NCI-H460 (cell line): ENCODE measurements at places on chromosomes 4 and X.

- DNase-seq, result no peak
Observed at GRCh38 chr4:86791126-86791525, 58.1 kb downstream of the SLC10A6 start.

DNA sequence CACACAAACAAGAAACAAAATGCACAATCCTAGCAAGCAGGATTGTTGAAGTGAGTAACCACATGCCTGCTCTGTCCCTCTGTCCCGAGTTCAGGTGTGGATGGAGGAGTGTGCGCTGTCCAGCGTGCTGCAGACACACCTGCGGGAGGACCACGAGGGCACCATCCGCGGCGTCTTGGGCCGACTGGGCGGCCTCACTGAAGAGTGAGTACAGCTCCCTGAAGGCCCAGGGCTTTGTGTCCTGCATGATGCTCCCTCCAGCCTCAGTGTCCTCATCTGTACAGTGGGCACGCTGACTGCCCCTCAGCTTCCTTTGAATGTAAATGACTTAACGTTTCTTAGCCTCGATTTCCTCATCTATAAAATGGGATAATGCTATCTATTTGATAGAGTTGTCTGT lies 82.5 kb downstream of the EVC start:
- DNase-seq, result no peak

DNA sequence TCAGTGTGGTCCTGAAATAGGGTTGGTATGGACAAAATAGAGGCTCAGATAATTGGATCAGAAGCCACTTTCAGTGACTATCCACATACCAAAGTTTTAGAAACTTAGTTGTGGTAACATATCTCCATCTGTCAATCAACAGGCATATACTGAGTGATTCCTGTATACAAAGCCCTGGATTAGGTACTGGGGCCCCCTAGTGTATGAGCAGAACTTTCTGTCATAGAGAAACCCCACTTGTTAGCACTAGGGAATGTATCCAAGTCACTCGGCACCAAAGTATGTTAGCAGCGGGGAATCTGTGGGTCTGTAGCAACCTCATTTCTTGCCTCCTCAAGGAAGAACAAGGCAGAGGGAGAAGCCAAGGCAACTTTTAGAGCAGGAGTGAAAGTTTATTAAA lies 50.7 kb downstream of the MAP7D3 start:
- peak; percentile 37 for DNase-seq

DNA sequence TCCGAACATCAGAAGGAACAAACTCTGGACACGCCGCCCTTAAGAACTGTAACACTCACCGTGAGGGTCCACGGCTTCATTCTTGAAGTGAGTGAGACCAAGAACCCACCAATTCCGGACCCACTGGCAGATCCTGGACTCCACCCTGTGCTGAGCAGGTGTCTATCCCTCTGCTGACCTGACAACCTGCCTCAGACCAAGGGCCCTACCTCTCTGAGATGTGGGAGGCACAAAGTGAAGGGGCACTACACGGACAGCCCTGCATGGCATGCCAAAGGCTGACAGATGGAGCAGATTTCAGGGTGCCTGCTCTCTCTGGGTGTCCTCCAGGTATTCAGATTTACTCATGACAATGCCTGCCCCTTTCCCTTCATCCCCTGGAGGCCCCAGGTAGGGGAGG lies 14.0 kb upstream of the HSFX1 start:
- DNase-seq, result no peak

- DNase-seq, result peak; percentile 30
Observed at GRCh38 chrX:149286940-149287349, 218.2 kb downstream of the IDS start.

DNA sequence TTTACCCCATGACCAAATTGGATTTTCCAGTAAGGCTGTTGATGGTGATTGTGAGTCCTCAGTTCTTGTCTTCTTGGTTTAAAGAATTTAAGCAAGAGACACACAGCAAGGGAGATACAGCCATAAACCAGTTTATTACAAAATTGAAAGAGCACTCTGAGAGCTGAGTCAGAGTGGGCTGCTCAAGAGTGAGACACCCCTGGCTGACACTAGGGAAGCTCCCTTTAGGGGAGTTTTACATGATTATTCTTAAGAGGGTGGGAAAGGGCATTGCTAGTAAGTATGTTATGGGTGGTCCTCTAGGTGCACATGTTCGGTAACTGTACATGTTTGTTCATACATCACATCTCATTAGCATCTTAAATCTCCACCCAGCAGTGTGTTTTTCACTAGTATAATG lies 18.8 kb upstream of the ZNF81 start:
- DNase-seq, result no peak

GRCh38 chr4:80189581-80189955 lies 7.7 kb upstream of the PRDM8 start:
- no peak for DNase-seq

GRCh38 chr4:15936495-15936894 lies 2.0 kb downstream of the FGFBP1 start:
- no peak for DNase-seq

DNA sequence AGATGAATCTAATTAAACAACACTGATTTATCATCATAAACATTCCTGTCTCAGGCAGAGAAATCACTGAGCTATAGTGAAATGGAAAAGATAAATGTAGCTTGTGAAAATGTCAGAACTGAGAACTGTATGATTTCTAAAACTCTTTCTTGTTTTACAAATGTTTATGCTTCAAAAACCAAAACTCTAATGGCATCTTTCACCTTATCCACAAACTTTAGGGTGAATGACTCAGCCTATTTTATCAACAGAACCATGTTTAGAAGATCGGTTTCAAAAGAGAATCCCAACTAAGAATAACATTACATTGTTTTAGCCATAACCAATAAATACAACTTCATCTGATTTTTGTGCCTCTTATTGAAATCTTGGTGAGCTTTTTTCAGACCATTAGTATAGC lies 21.4 kb downstream of the NKX6-1 start:
- DNase-seq, result no peak

- peak; percentile 64 for DNase-seq
Observed at GRCh38 chrX:1581132-1581531, 10.3 kb upstream of the AKAP17A start.

GRCh38 chr4:3874525-3875110 lies 108.4 kb downstream of the ADRA2C start:
- no peak for DNase-seq

DNA sequence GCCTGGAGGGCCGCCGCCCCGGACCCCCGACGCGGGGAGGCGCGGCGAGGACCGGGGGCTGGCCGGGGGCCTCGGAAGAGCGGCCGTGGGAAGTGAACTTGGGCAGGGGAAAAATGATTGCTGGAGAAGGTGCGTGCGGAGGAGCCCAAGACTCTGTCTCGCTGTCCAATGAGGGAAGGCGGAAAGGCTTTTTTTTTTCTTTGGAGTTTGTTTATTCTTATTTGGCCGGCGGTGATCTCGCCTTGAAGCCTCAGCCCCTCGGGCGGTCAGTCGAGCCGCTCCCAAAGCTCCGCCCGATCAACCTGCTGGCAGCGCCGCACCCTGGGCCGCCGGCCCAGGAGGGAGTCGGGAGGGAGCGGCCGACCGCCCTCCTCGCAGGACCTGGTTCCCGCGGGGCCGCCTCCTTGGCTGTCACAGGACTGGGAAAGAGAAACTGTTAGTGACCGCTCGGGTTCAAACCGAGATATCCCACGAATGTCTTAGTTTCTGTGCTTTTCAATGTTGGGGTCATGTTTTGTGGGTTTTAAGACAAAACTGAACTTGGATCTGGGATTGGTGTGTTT lies 2.5 kb downstream of the CPEB2 start:
- no peak for DNase-seq

DNA sequence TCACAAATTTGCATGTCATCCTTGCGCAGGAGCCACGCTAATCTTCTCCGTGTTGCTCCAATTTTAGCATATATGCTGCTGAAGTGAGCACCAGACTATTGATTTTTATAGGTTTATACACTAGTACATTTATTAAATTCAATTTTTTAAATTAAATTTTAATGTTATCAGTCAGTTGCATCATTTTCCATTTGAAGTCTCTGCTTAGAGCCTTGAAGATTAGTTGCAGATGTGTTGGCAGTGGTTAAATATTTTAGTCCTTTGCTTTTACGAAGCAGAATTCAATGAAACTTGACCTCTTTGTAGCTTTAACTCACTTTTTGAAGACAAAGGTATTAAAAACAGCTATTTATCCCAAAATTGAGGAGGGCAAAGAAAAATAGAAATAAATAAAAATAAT lies 16.5 kb downstream of the TRAPPC11 start:
- DNase-seq, result no peak

- no peak for DNase-seq
Observed at GRCh38 chrX:130498653-130499274, 97.0 kb downstream of the RBMX2 start.

GRCh38 chrX:71859637-71860036 lies 51.0 kb upstream of the NHSL2 start:
- DNase-seq, result peak; percentile 33

DNA sequence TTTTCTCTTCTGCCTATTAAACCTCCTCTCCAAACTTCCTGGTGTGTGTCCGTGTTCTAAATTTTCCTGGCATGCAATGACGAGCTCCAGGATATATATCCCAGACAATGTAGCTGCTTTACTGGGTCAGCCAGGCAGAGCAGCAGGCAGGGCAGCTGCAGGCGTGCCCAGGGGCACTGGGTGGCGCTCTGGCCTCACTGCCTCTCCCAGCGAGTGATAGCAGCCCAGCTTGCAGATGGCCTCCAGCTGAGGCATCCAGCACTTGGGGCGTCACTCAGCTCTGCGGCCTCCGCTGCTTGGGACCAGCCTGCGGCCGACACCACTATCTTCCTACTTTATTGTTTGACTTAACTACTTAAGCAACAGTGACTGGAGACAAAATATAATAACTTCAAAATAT lies 23.0 kb upstream of the UBA6 start:
- no peak for DNase-seq

DNA sequence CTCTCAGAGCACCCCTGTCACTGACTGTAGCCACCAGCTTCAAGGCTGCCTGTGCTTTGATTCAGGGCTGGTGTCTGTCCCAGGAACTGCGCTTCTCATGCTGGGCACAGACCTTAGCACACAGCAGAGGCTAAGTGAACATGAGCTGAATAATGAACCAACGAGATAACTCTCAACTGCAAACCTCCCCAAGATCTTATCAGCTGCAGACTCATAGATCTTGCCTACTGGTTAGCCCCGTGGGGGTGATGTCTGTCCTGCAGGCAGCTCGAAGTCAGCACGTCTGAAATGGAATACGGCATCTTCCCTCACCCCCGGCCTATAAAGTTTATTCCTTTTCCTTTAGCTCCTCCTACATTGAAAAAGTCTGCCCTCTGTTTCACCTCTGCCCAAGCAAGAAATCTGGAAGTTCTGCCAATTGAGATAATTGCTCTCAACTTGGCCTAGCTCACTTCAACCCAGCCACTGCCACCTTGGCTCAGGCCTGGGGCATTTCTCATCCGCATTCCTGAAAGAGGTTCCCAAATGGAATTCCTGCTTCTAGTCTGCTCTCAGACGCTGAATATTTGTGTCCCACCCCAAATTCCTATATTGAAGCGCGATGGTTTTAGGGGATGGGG lies 73.7 kb downstream of the GATB start:
- no peak for DNase-seq

DNA sequence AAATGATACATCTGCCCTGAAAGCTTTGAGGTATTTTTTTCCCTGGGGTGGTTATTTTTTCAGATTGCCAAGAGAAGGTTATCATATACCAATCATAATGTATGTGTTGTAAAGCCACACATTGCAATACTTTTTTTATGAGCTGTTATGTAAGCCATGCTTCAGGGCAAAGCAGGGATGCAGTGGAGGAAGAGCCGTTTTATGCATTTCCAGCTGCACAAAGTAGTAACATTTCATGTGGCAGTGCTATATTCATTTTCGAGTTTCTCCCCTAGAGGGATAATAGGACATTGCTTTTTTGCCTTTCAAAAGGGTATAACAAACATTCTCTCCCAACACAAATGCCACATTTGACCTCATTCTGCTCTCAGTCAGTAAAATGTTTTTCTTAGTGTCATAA lies 68.5 kb downstream of the GALNT7 start:
- DNase-seq, result no peak

DNA sequence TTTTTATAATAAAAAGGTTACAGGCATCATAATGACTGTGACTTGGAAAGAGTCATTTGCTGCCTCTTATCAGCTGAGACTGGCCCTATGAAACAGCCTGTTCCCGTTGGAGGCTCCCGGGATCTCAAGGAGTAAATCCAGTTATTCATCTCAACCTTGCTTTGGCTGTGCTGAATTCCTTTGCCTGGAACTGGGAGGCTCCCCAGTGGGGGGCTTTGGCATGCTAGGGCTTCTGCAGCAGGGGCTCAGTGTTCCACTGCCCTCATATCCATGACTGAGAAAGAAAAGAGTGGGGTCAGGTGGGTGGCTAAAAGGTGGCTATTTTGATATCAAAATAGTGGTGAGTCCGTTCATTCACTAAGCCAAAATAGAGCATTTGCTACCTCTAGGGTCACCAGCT lies 71.2 kb downstream of the TRPC5 start:
- DNase-seq, result no peak

GRCh38 chrX:136666088-136666487 lies 18.1 kb downstream of the CD40LG start:
- DNase-seq, result no peak

GRCh38 chr4:178275671-178276360 lies 833.6 kb upstream of the AGA start:
- no peak for DNase-seq

DNA sequence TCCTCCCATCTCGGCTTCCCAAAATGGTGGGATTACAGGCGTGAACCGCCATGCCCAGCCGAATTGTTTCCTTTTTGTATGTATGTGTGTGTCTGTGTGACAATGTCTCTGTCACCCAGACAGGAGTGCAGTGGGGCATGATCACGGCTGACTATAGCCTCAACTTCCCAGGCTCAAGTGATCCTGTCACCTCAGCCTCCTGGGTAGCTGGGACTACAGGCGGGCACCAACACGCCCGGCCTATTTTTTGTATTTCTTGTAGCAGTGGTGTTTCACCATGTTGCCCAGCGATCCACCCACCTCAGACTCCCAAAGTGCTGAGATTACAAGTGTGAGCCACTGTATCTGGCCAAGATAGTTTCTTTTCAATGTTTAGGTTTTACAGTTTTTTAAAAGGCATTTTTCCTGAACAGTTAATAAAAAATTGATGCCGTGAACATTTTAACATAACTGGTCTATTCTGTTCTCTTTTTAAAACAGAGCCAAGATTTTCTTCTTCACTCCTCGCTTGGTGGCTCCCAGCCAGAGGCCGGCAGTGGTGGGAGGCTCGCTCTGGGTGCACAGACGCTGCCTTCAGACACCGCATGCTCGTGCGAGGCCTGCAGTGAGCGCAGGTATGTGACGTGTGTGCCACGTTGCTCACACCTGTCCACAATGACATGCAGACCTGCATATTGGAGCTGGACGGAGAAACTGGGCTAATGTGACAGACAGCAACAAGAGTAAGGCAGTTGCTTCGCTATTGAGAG lies 88.5 kb downstream of the FAM193A start:
- no peak for DNase-seq

- no peak for DNase-seq
Observed at GRCh38 chr4:172619218-172619617, 549.4 kb upstream of the GALNT7 start.

- DNase-seq, result no peak
Observed at GRCh38 chr4:3352941-3353594, 60.2 kb downstream of the RGS12 start.

DNA sequence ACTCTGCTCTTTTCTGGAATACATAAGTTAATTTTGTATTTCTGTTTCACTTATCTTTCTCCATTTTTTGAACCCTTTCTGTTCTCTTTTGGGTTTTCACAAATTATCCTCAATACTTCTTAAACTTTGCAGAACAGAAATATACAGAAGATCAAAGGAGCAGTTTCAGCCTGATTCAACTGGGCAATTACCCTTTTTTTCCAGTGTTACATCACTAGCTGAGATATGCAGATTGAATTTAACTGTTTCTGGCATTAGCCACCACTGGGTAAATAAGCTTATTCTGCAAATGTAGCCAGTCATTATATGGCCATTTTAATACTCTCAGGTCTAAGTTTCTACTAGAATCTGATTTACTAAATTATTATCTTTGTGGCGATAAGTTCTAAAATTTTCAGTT lies 66.9 kb upstream of the GRID2 start:
- no peak for DNase-seq
